ENCODE measurements at places on chromosomes 16 and 17.

- no peak for DNase-seq
These were observed 15.2 kb downstream of the PLA2G10 start for GRCh38 chr16:14678748-14679497.

GRCh38 chr17:21679256-21680146, 12.8 kb upstream of the KCNJ18 start:
- DNase-seq: no peak

GRCh38 chr16:26175944-26176343, 484.2 kb downstream of the HS3ST4 start:
- DNase-seq: no peak

DNA sequence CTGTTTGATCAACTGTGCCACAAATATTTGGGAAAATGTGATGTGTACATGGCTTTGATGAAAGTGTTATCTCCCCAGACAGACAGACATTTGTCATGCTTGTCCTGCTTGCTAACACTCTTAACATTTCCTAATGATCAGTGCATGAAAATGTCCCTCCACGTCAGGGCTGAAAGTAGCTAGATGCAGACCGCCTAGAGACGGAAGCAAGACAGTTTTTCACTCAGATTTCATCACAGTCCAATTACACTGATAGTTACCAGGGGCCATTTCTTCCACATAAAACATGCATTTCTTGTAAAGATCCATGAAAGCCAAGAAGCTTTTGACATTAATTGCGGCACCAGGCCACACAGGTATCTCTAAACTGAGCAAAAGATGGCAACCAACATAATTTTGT, 347.7 kb downstream of the RBFOX1 start:
- no peak for DNase-seq
